ENCODE measurements at places on chromosomes 7 and 10.

GRCh38 chr10:113454341-113455061 lies 98.4 kb upstream of the HABP2 start:
- no peak for DNase-seq

DNA sequence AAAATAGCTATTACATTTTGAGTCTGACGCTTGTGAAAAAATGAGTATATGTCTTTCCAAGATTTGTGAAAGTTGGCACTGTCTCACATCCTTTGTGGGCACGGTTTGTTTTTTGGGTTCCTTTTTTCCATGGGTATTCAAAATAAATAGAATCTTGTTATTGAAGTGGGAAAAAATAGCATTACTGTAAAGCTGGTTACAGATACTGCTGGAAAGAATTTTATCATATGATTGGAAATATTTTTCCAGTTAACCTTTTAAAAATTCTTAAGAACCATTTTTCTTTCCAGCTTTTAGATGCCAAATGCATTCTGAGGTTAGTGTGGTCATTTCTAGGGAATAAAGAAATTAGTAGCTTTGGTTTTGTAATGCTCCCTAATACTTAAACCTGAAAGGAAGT lies 11.4 kb downstream of the NET1 start:
- DNase-seq = no peak

DNA sequence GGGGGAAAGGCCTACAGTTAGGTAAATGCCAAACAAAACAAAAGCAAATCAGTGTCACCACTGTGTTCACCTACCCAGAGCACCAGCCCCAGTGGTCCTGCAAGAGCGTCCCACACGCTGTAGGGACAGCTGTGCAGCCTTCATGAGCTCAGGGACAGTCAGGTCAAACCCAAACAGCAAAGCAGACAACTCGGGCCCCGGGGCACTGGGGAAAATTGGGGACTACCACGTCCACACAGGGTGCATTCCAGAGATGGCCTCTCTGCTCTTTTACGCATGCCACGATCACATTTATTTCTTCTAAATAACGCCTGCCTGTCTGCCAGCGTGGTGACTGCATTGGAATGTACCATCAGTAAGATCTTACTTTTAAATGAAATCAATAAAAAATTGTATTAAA lies 21.7 kb downstream of the EBF3 start:
- no peak for DNase-seq

GRCh38 chr7:17769918-17770317 lies 170.4 kb downstream of the SNX13 start:
- DNase-seq = peak; percentile 91

Data from AML-193 (cell line).